D341Med (cell line): ENCODE measurements at places on chromosomes 6 and 20.

DNA sequence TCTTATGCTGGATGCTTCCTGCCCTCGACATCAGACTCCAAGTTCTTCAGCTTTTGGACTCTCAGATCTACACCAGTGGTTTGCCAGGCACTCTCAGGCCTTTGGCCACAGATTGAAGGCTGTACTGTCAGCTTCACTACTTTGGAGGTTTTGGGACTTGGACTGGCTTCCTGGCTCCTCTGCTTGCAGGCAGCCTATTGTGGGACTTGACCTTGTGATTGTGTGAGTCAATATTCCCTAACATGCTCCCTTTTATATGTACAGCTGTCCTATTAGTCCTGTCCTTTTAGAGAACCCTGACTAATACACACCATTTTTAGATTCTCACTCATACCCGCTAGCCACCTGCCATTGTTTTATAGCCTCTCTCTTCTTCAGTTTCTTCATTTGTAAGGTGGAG, 382.1 kb upstream of the TSHZ2 start:
- no peak for DNase-seq

DNA sequence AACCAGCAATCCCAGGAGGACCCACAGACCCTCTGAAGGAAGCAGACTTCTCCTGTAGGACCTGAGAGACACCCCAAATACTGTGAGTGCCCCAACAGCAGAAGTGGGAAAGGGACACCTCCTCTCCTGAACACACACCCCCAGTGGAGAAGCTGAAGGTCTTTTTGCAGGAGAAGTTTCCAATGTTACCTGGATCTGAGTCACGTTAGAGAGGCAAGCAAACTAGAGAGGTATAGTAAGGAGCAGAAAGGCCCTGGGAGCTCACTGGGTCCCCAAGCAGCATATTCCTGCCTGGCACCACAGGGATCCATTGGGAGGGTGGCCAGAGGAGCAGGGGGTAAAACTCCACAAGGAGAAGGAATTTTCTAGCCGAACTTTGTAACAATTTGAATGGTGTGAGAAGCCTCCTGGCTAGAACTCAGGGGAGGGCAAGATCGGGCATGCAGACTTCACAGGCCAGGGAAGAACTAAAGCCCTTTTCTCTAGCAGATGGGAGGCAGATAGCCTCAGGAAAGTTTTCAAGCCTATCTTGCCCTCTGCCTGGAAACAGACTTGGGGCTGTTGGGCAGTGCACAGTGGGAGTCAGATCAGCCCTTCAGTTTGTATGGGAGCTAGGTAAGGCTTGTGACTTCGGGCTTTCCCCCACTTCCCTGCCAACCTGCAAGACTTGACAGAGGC, 68.2 kb upstream of the SSTR4 start:
- no peak for DNase-seq

- DNase-seq = no peak
These were observed 50.3 kb downstream of the ANKRD6 start for GRCh38 chr6:89483111-89483720.

GRCh38 chr6:106913111-106913510, 61.4 kb downstream of the CD24 start:
- no peak for DNase-seq

GRCh38 chr6:153090241-153090930, 40.7 kb downstream of the RGS17 start:
- DNase-seq = no peak

DNA sequence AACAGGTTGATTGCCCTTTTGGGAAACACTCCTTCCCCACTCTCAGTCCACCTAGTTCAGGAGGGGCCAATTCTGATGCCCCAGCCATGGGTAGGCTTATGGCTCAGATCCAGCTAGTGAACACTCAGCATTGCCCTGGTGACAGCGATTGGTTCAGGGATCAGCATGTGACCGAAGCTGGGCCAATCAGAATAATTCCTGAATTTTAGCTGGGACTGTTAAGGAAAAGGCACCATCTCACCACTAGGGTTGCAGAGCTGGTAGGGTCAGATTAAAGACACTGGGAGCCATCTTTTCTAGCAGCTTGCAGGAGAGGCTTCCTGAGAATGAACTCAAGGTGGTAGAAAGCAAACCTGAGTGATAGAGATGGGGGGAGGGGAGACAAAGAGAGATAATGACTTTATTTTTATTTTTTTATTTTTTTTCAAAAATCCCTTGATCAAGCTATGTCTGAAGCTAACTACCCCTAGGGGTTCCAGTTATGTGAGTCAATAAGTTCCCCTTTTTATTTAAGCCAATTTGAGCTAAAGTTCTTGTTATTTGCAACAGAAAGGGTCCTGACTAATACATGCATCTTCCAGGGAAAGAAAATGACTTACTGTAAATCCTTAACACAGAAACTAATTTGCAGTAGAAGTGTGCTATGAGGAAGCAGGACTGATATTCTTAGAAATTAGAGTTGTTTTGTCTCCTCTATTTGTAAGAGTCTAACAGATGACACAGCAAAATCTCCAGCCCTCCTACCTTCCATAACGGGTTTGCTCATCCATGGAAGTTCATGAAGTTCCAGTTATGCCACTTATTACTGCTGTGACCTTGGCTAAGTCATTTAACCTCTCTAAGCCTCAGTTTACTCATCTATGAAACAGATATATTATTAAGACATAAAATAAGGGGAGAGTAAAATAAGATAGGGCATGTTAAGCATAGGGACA, 44.7 kb downstream of the EYA2 start:
- no peak for DNase-seq

GRCh38 chr6:111686249-111686931, 80.7 kb upstream of the TRAF3IP2 start:
- DNase-seq = peak; percentile 83

DNA sequence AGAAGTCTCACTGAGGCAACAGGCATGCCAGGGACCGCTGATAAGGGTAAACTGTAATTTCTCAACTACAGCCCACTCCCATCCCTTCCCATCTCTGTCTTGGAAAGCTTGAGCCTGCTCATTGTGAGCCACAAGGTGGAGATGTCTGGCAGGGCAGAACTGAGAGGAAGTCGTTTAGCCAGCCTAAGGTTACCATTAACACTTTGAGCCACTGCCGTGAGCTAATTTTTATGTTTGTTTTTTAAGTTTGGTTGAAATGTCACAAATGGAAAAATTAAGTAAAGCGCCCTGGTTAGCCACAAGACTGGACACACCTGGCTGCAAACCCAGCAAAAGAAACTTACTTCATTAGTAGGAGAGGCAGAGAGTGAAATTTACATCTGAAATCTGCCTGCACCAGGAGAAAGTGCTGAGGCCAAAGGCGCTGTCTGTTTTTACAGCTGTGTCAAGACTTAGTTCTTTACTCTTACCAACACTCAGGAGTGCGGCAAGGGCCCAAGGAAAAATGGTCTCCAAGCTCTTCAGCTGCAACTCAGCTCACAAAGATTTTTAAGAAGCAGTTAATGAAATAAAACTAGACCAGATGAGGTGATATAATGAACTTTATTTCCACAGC, 50.0 kb upstream of the FAM83C start:
- no peak for DNase-seq

GRCh38 chr6:52286798-52287432, 2.4 kb upstream of the MCM3 start:
- DNase-seq = peak; percentile 57

- no peak for DNase-seq
These were observed at the start of gene EGFL8 for GRCh38 chr6:32164295-32164694. Gene EGFL8, plus strand, starts transcription at chr6:32164595. Its CDS starts 1,571 bp downstream, at chr6:32166166.

- DNase-seq = no peak
These were observed 59.3 kb downstream of the TBC1D7 start for GRCh38 chr6:13268913-13269518.

DNA sequence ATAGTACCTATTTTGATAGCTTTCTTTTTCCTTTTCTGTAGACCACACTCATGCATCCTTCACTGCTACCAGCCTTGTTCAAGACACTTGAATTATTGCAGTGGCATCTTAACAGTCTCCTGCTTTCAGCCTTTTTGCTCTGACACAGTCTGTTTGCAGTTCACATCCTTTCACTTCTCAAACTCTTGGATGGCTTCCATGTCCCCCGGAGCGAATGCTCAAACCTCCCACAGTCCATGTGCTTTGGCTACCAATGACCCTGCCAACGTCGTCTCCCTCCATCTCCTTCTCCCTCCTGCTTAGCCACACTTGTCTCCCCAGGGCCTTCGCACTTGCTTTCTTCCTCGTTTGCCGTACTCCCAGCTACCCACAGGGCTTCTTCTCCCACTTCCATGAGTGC, 270.0 kb upstream of the ZFP64 start:
- no peak for DNase-seq

GRCh38 chr6:13559251-13559650, 15.2 kb upstream of the SIRT5 start:
- no peak for DNase-seq

- DNase-seq = no peak
These were observed 7.5 kb downstream of the ZFAND3 start for GRCh38 chr6:37826993-37827392.

GRCh38 chr6:9131201-9131600, 695.9 kb upstream of the SLC35B3 start:
- no peak for DNase-seq

GRCh38 chr6:17724341-17724740, 17.6 kb upstream of the NUP153 start:
- no peak for DNase-seq
